ENCODE measurements at places on chromosomes 1 and 21.

- DNase-seq: peak; percentile 64
These were observed 939 bp upstream of the CCN1 start for GRCh38 chr1:85579622-85580021.

- DNase-seq: no peak
These were observed 7.9 kb upstream of the SMIM12 start for GRCh38 chr1:34867415-34867814.

DNA sequence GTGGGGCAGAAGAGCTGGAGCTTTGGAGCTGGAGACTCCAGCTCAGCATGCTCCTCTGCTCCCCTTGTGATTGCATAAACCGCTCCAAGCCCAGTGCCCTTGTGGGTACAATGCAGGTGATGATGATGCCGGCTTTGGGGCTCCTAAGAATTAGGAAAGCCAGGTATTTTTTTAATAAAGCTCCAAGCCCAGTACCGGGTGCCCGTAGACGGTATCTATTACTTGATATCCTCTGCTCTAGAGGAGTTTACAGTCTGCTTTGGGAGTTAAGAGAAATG is 27.2 kb downstream of the TENT5C start:
- DNase-seq: no peak

DNA sequence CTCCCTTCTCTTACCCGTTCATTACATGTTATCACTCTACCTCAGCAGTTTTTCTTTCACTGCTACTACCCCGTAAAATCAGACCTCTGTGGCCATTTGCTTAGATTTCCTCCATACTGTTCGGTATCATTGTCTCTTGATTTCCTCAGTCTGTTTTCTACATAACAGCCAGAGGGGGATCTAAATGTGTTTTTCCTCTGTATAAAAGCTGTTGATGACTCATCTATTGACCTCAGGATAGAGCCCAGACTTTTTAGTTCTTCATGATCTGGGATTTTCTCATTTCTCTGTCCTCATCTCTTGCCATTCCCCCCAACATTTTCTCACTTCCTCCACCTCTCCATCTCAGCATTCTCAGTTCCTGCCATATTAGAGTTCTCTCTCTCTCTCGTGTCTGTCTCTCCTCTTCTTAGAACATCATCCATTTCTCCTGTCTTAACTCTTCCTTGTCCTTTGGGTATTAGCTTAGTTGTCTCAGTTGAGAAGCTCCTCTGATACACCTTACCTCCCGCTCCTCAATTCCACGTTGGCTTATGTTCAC is 10.5 kb downstream of the OTUD3 start:
- no peak for DNase-seq

- no peak for DNase-seq
These were observed 79.2 kb downstream of the CD34 start for GRCh38 chr1:207831517-207832327.

Measured in Panc1 (cell line).